ENCODE measurements at places on chromosomes 11 and 22.

- no peak for DNase-seq
Observed at GRCh38 chr11:117423046-117423575, 95.5 kb downstream of the CEP164 start.

DNA sequence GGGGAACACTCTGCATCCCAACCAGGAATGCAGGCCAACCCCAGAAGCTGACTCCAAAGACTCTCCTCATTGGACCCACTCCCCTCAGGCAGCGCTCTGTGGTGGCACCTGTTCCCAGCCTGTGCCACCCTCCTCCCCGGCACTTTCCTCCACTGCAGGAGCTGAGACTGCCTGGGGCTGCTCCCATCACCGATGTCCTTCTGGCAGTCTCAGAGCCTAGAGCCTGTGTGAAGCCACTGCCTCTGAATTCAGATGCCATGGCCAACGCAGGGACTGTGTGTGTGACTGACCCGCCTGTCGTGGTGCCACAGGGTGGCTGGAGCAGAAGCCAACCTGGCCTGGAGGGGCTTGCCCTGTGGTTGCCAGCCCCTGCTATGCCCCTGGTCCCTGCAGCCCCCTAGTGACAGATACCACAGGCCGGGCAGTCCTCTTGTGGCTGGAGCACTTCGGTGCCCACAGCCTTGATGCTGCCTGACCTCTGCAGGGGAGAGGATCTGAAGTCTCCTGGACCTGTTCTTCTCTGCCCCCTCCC lies 43.2 kb downstream of the TBX1 start:
- no peak for DNase-seq

GRCh38 chr11:68480852-68481510 lies 20.4 kb downstream of the PPP6R3 start:
- no peak for DNase-seq

DNA sequence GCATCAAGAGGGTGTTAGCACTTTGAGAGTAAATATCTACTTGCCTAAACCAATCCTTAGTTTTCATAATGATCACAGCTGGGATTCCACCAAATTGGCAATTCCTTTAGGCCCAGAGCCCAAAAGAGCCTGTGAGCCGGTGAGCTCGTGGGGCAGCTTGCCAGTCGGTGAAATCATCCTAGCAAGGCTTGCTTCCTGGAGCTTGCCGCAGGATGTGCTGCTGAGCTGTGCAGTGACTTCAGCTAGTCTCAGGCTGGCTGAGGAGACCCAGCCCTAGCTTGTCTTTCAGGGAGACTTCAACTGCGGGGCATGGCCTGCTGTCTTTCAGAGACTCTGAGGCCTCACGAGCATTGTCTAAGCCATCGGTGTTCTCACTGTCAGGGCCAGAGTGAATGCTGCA lies 73.6 kb upstream of the SUSD2 start:
- DNase-seq: no peak

- DNase-seq: no peak
Observed at GRCh38 chr11:47466701-47467250, 17.8 kb upstream of the RAPSN start.

GRCh38 chr11:43894546-43894945 lies 13.9 kb downstream of the ALKBH3 start:
- DNase-seq: no peak

- no peak for DNase-seq
Observed at GRCh38 chr11:14451825-14452224, 47.8 kb downstream of the COPB1 start.

- no peak for DNase-seq
Observed at GRCh38 chr22:24095826-24096757, 85.0 kb downstream of the CABIN1 start.

DNA sequence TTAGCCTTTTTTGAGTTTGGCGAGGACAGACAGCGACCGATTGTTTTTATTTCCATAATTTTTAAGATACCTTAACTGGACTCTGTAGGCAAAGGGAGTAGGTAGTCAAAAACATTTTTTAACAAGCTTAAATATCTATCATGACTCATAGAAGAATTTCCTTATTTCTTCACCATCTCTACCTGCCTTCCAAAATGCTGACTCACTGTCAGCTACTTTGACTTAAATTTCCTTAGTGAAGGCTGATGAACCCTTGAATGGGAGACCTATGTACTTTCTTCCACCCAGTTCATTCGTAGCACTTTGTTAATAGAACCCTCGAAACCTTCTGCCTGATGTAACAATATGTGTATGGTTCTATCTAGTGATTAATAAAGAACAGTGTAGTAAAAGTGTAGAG lies 1.1 kb upstream of the MTMR2 start:
- no peak for DNase-seq

DNA sequence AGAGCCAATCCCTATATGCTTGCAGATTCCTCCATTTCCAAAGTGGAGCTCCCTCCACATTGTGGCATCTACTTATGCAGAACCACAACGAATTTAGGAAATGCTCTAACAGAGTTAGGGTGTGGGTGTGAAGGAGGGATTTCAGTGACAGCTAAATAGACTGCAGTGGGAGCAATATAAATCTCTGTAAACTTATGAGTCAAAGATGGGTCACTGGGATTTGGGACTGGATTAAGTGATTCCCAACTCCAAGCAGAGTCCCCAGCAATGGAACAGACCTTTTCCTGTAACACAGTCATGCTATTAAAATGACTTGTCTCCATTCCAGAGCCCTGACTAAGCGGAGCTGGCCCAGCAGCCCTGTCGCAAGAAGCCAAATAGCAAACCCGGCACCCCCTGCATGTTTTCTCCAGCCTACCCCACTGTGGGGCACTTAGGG lies 36.6 kb downstream of the RPL27A start:
- no peak for DNase-seq

- DNase-seq: no peak
Observed at GRCh38 chr11:99327066-99327465, 306.3 kb downstream of the CNTN5 start.

GRCh38 chr22:43829904-43830851 lies 18.1 kb upstream of the EFCAB6 start:
- no peak for DNase-seq

- DNase-seq: no peak
Observed at GRCh38 chr22:47788461-47788860, 1026.0 kb downstream of the TBC1D22A start.

DNA sequence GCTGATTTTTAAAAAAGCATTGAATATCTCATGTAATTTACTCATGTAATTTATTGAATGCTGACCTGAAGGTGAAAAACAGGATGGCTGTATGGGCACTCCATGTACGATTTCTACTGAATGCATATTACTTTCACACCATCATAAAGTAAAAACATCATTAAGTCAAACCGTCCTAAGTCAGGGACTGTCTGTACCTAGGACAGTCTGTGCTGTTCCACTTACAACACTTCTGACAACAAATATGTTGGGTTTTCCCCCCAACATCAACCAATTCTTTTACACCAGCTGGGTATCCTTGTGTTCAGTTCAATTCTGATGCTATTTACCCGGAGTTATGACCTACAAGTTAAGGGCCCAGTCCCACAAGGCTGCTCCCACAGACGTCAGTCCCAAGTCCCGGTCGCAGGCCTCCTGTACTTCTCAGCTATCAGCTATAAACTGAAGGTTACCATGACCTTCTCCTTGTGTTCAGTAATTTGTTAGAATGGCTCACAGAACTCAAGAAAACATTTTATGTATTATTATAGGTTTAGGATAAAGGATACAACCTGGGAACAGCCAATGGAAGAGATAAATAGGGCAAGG lies 17.0 kb downstream of the UVRAG start:
- DNase-seq: no peak

GRCh38 chr11:1862588-1863351 lies 9.9 kb downstream of the LSP1 start:
- DNase-seq: no peak

- DNase-seq: peak; percentile 15
Observed at GRCh38 chr11:44747316-44747715, 20.6 kb downstream of the TSPAN18 start.

GRCh38 chr22:21626735-21627469 lies 2.9 kb downstream of the YDJC start:
- no peak for DNase-seq

- no peak for DNase-seq
Observed at GRCh38 chr11:61491736-61492395, 16.7 kb upstream of the LRRC10B start.

DNA sequence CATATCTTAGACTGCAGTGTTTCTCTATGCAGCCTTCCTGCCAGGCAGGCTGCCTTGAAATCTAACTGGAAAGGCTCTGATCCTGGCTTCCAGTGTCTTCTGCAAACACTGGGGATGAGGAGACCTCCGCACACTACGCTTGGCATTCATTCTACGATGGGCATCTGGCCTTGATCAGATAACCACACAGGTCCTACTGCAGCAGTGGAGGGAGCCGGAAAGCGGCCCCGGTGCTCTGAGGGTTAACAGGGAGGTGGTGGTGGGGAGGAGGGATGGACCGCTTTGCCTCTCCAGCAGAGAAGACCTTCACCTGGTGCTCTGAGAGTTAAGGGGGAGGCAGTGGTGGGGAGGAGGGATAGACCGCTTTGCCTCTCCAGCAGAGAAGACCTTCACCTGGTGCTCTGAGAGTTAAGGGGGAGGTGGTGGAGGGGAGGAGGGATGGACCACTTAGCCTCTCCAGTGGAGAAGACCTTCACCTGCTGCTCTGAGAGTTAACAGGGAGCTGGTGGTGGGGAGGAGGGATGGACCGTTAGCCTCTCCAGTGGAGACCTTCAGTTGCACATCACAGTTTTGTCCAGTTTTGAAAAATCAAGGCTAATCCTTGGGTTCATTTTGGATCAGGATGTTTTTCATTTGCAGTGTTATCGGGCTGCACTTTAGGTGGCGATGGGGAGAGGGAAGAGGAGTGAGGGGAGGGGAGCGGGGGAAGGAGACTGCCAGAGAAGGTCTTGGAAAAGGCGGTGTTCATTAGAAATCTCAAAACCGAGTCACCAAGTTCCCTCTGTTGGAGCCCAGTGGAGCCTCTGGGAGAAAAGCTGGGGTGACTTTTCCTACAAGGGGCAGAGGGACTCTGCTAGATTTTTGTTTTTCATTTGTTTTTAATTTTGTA lies 5.6 kb downstream of the GAL start:
- DNase-seq: no peak

GRCh38 chr22:38834215-38834953 lies 9.4 kb downstream of the NPTXR start:
- no peak for DNase-seq

GRCh38 chr11:94089341-94089740 lies 39.3 kb upstream of the PANX1 start:
- DNase-seq: no peak

- DNase-seq: no peak
Observed at GRCh38 chr11:72240461-72241290, 3.3 kb downstream of the PHOX2A start.

- DNase-seq: no peak
Observed at GRCh38 chr22:27278946-27279345, 522.6 kb downstream of the MN1 start.

DNA sequence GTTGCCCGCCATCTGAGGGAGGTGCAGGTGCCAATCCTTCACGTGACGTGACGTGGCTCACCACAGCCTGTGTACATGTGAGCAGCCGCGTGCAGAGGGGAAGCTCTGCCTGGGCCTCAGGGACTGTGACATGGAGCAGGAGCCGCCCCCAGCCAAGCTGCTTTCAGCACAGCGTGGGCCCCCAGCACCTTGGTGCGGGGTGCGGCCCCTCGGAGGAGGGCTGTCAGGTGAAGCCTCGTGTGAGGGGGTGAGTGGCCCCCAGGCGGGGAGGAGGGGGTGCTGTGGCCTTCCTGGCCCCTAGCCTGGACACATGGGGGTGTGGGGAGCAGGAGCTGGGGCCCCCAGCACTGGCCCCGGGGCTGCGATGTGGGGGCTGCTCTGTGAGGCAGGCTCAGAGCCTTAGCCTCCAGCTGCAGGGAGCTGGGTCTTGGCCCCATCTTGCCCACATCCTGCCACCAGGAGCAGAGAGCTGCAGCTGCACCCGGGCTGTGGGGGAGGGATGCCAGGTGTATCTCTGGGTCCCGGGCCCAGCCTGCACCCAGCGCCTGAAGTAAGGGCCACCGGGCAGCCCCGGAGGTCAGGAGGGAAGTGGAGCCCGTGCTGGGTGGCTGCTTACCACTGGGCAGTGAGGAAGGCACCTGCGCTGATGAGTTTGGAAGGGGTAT lies at the start of gene ADORA2A:
TSS of gene ADORA2A (plus strand) at position 100 of the 665 bp plus-strand sequence. CDS start 5,806 bp downstream, outside the sequence.
- DNase-seq: peak; percentile 89

GRCh38 chr22:42434748-42435425 lies 2.7 kb upstream of the NFAM1 start:
- no peak for DNase-seq

DNA sequence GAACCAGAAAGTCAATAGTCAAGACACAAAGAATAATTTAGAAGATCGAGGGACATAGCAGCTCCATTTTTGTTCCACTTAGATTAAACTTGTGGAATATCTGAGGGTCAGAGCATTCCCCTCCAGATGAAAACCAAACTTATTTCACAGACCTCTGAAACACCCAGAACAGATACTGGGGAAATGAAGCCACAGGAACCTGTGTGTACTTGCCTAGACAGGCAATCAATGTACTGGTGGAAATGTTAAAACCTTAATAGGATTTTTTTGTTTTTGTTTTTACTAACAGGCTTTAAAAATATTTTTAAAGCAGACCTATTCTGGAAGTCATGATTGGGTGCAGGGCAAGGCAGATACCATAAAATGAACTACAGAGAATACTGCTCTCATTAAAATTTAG lies 4.1 kb upstream of the FAR1 start:
- no peak for DNase-seq

DNA sequence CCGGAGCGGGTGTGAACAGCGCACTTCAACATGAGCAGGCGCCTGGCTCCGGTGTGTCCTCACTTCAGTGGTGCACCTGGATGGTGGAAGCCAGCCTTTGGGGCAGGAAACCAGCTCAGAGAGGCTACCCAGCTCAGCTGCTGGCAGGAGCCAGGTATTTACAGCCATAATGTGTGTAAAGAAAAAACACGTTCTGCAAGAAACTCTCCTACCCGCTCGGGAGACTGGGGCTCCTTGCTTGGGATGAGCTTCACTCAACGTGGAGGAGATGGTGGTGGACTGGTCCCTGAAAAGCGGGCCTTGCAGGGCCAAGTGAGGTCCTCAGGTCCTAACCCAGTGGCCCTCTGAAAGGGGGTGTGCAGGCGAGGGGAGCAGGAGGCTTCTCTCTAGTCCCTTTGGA lies 7.5 kb downstream of the MCAM start:
- DNase-seq: no peak

- DNase-seq: no peak
Observed at GRCh38 chr11:102757823-102758549, 22.4 kb downstream of the MMP10 start.

- DNase-seq: no peak
Observed at GRCh38 chr22:32804531-32805360, 3.2 kb downstream of the TIMP3 start.

DNA sequence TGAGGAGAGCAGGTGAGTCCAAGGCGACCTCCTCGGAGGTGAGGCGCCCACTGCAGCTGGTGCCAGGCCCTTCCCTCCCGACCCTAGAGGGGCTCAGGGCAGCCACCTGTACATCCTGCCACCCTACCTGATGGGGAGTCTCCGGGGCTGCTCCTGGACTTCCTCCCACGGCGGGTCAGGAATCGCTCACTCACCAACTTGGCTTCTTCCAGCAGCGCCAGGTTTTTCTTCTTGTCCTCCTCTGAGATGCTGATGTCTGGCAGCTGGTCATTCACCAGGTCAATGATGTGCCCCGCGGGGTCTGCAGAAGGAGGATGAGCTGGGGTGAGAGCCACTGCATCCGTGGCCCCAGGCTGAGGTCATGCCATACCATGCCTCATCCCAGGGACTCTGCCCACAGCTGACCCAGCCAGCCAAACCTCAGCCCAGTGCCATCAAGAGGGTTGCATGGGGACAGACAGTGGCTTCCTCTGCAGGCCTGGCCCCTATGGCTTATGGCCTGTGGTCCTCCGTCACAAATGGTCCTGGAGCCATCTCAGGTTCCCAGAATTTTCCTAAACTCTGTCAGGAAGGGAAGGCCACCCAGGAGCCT lies 61.0 kb upstream of the LYVE1 start:
- DNase-seq: no peak

GRCh38 chr11:111886844-111887243 lies 7.5 kb downstream of the CFAP68 start:
- no peak for DNase-seq
